ENCODE measurements at places on chromosomes 5 and 9. TPM values are rescaled to one million over a fixed set of nuclear protein-coding genes. Genes with fewer than 3 reads are reported as not detected.

BNIP1 gene
- total RNA-seq = 13.8 TPM

CYLC2 gene
- total RNA-seq = not detected

PCDHA8 gene
- total RNA-seq = not detected

PCDHB16 gene
- 4.1 TPM for total RNA-seq

SWI5 gene
- 14.7 TPM for total RNA-seq

CDC20B gene
- total RNA-seq = not detected

GFI1B gene
- total RNA-seq = 0.51 TPM

CD72 gene
- total RNA-seq = 1.7 TPM

RNF180 gene
- total RNA-seq = 7.3 TPM

ZFP37 gene
- total RNA-seq = 8.9 TPM

TMEM161B gene
- 30.0 TPM for total RNA-seq

CCDC171 gene
- total RNA-seq = 8.7 TPM

ACOT12 gene
- total RNA-seq = not detected

PCDHGA1 gene
- 1.8 TPM for total RNA-seq

UGT3A1 gene
- total RNA-seq = 26.6 TPM

ANKDD1B gene
- total RNA-seq = 2.3 TPM

LRRC19 gene
- not detected for total RNA-seq

TSSK1B gene
- not detected for total RNA-seq

PCDHGA11 gene
- 7.5 TPM for total RNA-seq

DIMT1 gene
- total RNA-seq = 16.2 TPM

RPS14 gene
- total RNA-seq = 2,580 TPM

TGFBI gene
- 376 TPM for total RNA-seq

NMUR2 gene
- total RNA-seq = not detected

FLT4 gene
- total RNA-seq = 21.8 TPM

KCNN2 gene
- 15.6 TPM for total RNA-seq

C5orf52 gene
- total RNA-seq = not detected

OBP2B gene
- total RNA-seq = not detected

SPAG8 gene
- 3.7 TPM for total RNA-seq

RNF183 gene
- 0.21 TPM for total RNA-seq

PCDHB3 gene
- total RNA-seq = 3.7 TPM

SEMA6A gene
- total RNA-seq = 47.2 TPM

ARL14EPL gene
- not detected for total RNA-seq

LCN15 gene
- not detected for total RNA-seq

TPPP gene
- 10.5 TPM for total RNA-seq

GDF9 gene
- 1.7 TPM for total RNA-seq

C8G gene
- total RNA-seq = 1.4 TPM

ECM2 gene
- 27.5 TPM for total RNA-seq

ARHGEF37 gene
- total RNA-seq = 5.5 TPM
